Stimulated activated CD4-positive, alpha-beta T cell treated with anti-CD3 and anti-CD28 coated beads, Interleukin-2, amount 100 ng/mL, for 24 hours (primary cell): ENCODE measurements at places on chromosomes 3 and 15.
A peak's percentile ranks its signal among the peaks of the same experiment; 100 is the strongest.

DNA sequence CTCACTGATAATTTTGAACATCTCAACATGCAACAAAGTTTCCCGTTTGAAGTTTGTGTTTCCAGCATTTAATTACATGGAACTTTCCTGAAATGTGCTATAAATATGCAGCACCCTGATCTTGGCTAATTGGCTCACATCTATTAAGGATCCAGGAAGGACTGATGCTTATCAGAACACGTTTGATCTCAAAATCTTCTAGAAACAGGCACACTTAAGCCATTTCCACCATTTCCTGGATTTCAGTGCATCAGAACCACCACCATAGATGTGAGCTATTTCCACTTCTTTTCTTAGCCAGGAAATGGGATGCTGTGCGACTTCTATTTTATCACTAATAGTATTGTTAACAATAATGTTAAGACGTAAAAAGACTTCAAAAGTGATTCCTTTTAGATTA lies 228.9 kb downstream of the FEZF2 start:
- no peak for DNase-seq

DNA sequence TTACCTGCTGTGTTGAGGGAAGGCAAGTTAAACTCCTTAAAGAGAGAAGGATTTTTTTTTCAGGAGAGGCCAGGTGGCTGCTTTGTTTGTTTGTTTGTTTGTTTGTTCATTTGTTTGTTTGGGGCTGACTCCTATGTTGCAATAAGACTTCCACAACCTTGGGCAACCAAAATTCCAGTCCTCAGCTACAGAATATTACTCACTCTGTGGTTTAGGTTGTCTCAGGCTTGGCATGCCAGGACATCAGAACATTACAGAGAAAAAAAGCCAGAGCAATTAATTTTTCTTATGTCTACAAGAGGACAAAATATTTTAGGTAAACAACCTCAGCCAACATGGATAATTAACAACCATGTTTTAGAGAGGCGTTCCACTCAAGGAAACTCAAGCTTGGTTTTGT lies 156.7 kb upstream of the ATP11B start:
- no peak for DNase-seq

- DNase-seq: no peak
Observed at GRCh38 chr3:52822363-52822762, 8.1 kb downstream of the ITIH4 start.

DNA sequence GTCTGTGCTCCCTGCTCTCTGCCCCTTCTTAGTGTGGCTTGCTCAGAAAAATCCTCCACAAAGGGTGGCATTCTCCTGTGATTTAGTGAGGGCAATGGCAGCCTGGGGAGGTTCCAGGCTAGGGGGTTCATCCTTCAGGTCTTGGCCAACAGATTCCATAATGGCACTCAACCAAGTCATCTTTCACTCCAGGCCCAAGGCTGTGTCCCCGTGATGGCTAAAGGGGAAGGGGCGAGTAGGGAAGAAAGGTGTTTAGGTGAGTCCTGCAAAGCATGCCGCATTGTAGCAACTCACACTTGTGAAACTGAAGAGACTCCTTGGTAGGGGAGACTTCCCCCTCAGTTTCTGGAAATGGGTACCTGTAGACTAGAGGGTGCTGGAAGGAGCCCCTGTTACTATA lies 105.6 kb downstream of the THSD4 start:
- no peak for DNase-seq

DNA sequence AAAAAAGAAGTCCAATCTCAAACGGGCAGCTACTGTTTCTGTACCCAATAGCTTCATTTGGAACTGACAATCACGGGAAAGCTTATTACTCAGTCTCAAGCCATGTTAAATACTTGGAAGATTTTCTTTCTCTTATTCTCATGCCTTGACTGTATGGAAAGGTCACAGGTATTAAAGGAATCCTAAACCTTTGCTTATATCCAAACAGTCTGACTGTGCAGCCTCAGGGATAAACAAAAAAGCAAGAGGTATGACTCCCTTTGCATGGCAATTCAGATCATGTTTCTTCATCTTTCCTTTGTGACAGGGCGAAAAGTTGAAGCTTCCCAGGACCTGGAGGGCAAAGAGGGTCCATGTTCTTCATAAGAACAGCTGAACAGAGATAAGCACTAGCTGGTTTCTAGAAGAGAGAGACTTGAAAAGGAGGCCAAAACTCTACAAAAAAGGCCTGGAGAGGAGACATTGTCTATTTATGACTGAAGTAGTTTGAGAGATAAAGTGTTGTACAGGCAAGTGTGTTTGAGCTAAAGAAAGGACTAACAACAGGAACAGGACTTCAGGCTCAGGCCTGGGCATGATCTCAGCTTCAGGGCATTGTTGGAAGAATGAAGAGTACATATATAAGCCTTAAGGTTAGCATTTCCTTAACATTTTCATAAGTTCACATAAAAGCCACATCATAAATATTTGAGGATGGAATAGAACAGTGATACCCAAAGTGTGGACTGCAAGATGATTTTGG lies 231.0 kb upstream of the THRB start:
- DNase-seq: no peak

DNA sequence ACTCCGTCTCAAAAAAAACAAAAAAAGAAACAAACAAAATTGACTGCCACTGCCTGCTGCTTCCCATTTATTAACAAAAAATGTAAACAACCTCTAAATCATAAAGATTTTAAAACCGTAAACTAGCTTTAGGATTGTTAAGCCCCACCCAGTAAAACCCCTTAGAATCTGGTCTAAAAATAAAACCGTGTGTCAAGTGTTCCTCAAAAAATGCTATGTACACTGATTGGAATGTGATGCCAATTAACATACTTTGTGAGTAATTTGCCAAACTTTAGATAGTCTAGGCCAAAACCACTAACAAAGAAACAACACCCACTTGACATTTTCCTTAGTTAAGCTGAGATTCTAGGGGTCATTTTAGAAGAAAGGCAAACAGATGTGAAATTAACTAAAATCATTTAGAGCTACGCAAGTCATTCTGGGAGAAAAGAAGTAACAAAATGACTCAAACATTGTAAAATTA lies 5.3 kb downstream of the RAF1 start:
- DNase-seq: no peak

DNA sequence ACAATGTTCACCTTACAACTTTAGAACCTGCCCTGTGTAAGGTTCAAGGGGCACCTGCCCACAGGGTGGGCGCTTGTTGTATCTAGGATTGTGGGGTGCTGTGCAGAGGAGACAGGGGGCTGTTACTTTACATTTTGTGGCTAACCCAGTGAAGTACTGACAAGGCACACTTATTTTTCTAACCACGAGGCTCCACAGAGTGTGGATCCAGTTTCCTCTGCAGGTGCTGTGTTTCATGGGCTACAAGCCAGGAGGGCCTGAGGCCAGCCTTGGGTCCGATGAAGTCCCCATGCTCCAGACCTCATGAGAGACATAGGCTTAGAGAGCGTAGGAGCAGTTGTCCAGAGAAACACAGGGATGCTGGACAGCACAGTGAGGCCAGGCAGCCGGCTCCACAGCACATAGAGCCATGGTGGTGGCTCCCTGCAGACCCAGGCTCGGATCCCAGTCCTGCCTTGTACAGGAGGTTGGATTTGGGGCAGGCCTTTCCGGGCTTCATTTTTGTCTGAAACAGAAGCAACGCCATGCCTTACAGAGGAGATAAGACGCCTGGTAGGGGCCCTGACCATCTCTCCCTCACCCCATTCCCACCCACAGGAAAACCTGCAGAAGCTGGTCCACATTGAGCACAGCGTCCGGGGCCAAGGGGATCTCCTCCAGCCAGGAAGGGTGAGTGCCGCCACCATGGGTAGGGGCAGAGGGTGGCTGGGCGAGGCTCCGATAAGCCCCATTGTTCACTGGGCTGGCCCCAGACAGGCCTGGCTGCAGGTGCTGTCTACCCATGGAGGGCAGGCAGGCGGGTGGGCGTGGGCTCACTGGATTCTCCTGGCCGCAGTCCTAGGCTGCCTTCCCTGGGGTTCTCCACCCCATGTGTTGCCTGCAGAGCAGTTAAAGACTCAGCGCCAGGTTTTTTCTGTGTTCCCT lies 40.1 kb upstream of the NR2C2 start:
- no peak for DNase-seq

DNA sequence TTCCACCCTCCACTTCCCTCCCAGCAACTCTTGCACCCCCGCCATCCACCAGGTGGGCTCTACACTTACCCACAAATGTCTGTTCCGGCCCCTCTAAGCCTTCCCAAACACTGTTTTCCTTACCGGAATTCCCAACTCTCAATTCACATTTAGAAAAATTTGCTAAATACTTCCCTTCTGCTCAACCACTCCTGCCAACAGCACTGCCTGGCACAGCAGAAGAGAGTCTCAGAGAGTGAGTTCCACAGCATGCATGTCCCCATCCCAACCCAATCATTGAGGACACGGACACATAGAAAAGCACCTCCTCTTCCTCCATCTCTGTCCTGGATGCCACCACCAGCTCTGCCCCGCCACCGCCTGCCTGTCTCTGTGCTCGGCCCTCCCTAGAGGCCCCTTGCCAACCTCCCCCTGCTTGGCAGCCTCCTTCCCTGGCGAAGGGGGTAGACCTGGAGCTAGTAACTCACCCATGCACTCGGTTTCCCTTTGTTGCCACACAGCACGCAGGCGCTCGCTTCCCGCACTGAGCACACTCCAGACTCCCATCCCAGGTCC lies 66.2 kb upstream of the SLC6A1 start:
- DNase-seq: no peak

- DNase-seq: no peak
Observed at GRCh38 chr3:114447545-114447944, 153.7 kb downstream of the TIGIT start.

- no peak for DNase-seq
Observed at GRCh38 chr3:120144267-120144666, 50.0 kb upstream of the GSK3B start.

DNA sequence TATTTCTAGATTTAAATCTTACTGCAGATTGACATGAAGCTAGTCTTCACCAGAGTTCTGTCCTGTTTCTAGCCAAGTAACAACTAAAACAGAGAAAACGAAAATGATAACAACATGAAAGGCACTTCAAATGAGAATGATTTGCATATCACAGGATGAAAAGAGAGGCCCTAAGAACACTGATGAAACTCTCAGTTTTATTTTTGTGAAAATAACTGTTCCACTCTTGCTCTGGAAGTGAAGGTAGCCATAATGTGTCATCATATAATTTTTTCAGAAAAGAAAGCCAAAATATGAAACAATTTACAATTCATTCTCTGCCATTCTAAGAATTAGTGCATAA lies 274.4 kb downstream of the ADAMTSL3 start:
- DNase-seq: no peak

GRCh38 chr3:159560214-159560979 lies 428.2 kb upstream of the IL12A start:
- DNase-seq: no peak

- DNase-seq: no peak
Observed at GRCh38 chr3:14869917-14870782, 51.4 kb downstream of the FGD5 start.

GRCh38 chr3:72137865-72138861 lies 353.2 kb upstream of the PROK2 start:
- DNase-seq: peak; percentile 36

GRCh38 chr3:88779482-88779881 lies 327.9 kb upstream of the EPHA3 start:
- DNase-seq: no peak

DNA sequence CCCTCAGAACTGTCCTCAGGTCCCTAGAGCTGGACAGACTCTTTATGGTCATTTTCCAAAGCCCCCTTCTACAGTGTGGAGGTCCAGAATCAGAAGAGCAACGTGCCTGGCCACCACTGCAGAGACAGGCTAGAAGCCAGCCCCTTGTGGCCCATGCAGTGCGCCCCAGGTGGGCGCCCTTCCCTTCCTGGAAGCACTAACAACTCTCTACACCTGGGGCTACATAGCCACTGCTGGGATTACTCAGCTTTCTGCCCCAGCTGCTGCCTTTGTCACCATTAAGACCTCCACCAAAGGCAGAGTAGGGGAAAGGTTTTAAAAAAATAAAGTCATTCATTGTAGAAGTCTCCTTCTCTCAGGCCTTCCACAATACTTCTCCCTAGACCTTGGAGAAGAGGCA lies 2.3 kb downstream of the RASGRP1 start:
- DNase-seq: no peak

DNA sequence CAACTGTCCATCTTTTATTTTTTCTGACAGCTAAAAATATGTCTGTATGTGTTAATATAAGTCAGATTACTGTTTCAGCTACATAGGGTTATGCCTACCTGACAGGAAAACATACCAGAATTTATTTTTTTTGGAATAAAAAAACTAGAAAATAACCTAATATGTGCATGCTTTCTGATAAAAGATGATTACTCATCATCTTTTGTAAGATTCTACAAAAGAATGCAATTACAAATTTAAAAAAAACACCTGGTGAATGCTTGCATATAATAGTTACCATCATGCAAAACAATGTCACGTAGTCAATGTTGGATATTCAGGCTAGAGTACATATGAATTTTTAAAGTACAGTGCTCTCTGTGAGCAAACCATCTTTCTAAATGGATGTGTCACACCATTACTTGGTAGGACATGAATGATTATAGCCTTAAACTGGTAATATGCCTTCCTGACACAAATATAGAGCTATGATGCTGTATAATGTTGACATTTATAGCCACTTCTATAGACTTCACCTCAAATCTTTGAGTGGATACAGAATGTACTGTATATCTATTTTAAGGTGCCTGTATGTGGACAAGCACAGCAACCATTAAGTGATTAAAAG lies 180.6 kb downstream of the EPHA3 start:
- no peak for DNase-seq

- no peak for DNase-seq
Observed at GRCh38 chr15:28993051-28993719, 107.4 kb downstream of the APBA2 start.

- DNase-seq: no peak
Observed at GRCh38 chr3:14522129-14522691, 17.9 kb downstream of the GRIP2 start.

DNA sequence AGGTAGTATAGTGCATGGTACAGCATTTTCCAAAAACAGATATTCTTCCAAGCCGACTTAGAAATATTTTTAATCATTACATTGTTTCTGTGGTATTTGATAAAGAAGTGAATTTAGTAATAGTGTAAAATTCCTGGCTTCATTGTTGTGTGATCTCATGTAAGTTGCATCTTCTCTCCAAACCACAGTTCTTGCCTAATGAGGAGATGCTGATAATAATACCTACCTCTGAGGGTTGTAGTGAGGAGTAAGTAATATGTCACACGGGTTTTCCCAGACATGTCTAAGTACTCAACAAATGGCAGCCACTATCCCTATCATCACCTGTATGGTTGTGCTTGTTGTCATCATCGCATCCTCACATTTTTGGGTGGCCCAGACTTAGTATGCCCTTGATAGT lies 167.3 kb downstream of the SLCO3A1 start:
- DNase-seq: no peak

DNA sequence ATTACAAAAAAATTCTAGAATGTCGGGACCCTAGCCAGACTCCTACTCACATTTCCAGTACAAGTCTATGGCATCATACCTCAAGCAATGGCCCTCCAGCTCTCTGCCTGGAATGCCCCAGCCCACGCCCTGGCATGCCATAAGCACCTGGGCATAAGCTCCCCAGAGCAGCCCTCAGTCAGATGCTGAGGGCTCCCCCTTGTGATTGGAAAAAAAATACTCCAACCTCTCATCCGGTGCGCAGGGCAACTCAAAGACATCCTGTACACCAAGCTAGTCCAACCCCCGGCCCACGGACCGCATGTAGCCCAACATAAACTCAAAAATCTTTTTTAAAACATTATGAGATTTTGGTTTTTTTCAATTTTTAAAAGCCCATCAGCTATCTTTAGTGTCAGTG lies 115.4 kb downstream of the NEK10 start:
- DNase-seq: no peak
